Osteoblast (primary cell): ENCODE measurements at places on chromosomes 7 and 10. TPM values are rescaled to one million over a fixed set of nuclear protein-coding genes. Genes with fewer than 3 reads are reported as not detected.

- no peak for DNase-seq
These were observed 66.2 kb downstream of the SORCS1 start for GRCh38 chr10:107098326-107098725.

IGFBP1 gene
- 0.59 and 4.0 TPM in 2 replicates for total RNA-seq

DNA sequence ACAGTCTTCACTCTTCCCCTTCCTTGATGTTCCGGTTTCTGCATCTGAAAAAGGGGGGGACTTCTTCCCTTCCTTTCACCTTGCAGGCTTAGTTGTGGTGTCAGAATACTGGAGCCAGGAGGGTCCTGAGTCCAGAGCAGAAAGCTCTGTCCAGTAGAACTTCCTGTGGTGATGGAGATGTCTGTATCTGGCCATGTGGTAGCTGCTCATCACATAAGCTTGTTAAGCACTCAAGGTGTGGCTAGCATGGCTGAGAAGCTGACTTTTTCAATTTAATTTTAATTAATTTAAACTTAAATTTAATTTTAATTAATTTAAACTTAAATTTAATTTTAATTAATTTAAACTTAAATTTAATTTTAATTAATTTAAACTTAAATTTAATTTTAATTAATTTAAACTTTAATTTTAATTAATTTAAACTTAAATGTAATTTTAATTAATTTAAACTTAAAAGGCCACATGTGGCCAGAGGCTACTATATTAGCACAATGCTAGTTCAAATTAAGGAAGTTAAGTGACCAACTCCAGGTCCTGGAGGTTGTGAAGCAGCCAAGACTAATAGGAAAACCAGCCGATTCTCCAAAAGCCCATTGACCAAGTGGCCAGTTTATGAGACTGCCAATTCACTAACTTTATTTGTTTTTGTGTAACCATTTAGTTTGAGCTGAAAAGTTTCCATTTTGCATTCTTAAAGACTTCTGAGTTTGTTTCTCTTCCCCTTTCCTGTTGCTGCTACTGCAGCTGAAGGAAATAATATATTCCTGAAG lies 16.3 kb downstream of the MSRB2 start:
- no peak for DNase-seq

DNAH11 gene
- total RNA-seq, result under 0.01 and 1.1 TPM in 2 replicates

ARPC1A gene
- 132 and 158 TPM in 2 replicates for total RNA-seq

DNA sequence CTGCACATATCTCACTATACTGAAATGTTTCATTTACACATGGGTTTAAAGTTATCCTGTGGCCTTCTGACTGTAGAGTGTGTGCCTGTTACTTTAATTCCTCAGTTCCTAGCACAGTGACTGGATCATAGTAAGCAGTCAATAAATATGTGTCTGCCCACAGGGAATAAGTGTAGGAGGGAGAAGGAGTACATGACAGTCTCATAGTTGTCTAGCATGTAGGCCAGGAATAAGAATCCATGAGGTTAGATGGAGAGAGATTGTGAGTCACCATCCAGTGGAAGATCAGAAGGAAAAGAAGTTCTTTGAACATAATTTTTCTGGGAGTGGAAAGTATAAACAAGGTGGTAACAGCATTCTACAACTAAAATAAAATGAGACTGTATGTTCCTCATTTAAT lies 36.6 kb upstream of the SEMA3A start:
- DNase-seq, result peak; percentile 45

- DNase-seq, result no peak
These were observed 32.6 kb downstream of the PWWP2B start for GRCh38 chr10:132429281-132430230.

DNA sequence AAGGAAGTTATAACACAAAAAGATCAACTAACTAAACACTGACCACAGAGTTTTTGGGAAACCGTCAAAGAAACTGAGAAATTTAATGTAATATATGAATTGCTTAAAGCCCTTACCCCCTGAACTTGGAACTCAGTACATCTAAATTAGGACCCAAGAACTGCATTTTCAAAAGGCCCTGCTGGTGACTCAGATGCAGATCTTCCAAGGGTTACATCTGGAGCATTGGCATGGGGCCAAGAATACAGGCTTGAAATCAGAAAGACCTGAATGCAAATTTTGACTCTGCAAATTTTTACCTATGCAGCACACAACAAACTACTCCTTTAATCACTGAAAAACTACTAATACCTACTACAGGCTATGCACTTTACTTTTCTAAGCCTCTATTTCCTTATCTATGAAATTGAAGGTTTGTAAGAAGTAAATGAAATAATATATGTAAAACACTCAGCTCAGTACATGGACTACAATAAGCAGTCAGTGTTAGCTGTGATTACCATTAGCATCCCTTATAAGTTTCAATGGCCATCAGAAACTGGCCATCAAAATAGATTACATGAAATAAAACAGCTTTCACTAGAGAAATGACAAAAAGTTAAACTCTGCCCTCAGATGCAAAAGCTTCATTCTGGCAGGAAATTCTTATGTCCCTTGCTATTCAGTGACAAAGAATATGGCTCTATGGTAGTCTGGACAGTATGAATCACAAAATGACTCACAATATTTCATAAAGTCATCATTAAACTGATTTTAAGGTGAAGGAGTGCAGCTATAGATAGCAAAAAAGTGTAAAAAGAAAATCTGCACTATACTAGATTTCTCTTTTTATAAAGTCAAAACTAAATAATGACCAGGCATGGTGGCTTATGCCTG lies 43.6 kb downstream of the NSUN6 start:
- peak; percentile 89 for DNase-seq

MKI67 gene
- total RNA-seq, result 2.5 and 3.5 TPM in 2 replicates

HMX3 gene
- not detected in 2 replicates for total RNA-seq

CALHM3 gene
- not detected in 2 replicates for total RNA-seq

WDR37 gene
- 18.8 and 20.6 TPM in 2 replicates for total RNA-seq

RNF32 gene
- under 0.01 and 0.29 TPM in 2 replicates for total RNA-seq

DNA sequence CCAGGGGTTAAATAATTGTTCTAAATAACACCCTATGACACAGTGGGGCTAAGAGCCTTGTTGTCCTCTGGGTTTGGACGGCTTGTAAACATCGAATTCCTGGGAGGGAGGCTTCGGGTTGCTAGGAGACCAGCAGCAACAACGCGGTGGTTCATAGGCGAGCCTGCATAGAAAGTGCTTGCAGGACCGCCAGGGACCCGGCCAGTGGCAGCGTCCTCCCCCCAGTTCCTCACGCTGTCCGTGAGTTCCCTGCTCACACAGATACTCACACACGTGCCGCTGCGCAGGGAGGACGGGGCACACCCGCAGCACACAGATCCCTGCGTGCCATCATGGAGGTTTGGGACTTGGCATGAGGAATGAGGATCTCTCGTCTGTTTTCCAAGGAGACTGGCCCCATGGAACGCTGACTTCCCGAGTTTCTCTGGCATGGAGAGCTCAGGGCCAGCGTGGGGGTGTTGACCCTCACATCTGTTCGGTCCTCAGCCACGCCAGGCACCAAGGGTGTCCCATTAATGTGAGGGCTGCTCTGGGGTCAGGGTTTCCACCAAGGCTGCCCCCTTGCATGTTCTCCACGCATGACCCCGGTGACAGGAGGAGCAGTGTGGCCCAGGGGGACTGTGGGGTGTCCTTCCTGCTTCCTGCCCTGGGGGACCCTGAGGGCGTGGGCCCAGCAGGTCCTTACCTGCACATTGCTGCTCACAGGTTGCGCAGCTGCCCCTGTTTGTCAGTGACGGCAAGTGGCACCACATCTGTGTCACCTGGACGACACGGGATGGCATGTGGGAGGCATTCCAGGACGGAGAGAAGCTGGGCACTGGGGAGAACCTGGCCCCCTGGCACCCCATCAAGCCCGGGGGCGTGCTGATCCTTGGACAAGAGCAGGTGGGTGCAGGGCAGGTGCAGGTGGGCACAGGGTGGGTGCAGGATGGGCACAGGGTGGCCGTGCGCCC lies 9.7 kb downstream of the NPTX2 start:
- peak; percentile 62 for DNase-seq

- no peak for DNase-seq
These were observed 95.4 kb downstream of the CCDC3 start for GRCh38 chr10:12906051-12906541.

GRCh38 chr10:11678074-11678793 lies 63.9 kb upstream of the ECHDC3 start:
- DNase-seq, result no peak

DNA sequence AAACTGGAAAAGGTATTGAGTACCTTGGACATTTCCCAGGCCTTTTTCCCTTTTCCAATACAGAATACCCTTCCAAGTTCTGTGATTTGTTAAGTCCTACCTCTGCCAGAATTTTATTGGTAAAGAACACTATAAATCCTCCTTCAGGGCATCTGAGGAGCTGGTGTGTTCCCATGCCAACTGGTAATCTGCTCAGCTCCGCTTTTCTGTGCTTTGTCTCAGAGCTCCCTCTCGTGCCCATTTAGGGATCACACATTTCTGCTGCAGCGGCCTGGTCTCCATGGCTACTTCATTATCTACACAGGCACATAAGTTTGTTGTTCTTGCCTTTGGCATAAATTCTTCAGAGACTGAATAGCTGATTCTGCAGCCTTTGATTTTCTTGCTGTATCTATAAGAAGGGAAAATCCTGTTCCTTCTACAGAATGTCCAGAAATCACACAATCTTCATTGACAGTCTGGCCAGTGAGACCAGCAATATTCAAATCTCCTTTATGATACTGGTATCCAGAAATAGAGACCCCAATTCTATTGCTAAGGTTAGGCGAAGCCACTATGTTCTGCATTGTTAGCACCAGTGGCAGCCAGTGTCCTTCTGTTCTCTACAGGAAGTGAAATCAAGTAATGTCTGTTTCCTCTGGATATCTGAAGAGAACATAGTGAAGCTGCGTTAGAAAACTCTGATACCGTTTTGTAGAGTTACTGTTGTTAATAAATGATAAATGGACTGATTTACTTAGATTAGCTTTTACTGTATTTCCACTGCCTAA lies 51.9 kb downstream of the DENND11 start:
- DNase-seq, result peak; percentile 93

DNA sequence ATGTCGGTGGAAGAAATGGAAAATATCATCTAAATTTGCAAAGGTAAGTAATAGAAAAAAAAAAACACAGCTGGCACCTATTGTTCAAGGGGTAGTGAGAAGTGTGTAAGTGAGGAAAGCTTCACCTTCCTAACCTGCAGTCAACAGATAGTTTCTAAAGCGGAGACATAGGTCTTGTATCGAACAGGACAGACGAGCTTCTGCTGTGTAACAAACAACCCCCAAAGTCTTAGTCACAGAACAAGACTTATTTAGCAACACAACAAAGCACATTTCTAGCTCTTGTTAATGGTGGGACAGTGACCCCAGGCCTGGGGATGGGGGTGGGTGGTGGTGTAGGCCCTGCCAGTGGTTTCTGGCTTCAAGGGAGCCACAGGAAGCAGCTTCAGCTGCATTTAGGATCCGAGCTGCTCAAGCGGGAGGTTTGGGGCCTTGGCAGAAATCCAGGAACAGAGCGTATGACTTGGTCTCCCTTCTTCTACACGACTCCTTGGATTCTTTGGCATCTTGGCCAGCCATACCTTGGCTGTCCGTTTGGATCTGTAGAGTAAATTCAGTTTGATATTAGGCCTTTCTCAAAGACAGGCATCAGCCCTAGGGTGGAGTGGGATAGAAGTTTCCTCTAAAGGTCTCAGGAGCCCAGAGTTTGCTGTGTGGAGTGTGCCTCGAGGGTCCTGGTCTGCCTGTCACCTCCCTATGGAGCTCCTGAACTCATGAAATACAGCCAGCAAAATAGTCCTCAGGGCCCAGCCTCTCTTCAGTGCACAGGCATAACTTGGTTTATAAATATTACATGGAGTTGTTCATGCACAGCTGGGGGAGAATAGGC lies 56.9 kb upstream of the SHH start:
- DNase-seq, result no peak

ZP3 gene
- total RNA-seq, result 3.5 and 6.2 TPM in 2 replicates

- no peak for DNase-seq
These were observed 665.1 kb downstream of the CCSER2 start for GRCh38 chr10:84993251-84994035.

DNA sequence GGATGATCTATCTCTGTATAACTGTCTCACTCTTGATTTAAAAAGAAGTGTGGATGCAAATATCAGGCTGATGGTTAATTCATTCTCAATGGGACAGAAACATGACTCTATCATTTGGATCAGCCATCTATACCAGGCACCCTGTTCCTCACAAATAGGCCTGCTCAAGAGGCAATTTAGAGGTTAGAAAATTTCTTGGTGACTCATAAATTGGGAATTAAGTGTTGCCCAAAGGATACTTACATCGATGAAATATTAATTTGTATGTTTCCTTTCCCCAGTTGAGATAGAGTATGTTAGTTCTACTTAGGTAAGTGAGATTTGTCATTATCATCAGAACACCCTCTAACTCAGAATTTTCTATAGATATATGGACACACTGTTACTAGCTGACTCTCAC lies 57.7 kb downstream of the PRSS58 start:
- no peak for DNase-seq

PAXIP1 gene
- 9.4 and 10.5 TPM in 2 replicates for total RNA-seq

SPDYE2B gene
- total RNA-seq, result not detected in 2 replicates

- DNase-seq, result peak; percentile 94
These were observed at the start of gene PTER for GRCh38 chr10:16436758-16437539. TSS of gene PTER (plus strand) at chr10:16437010. CDS start at chr10:16484385, 47,375 bp downstream.

PFKP gene
- 71.6 and 80.0 TPM in 2 replicates for total RNA-seq

C1QL3 gene
- not detected in 2 replicates for total RNA-seq

GRCh38 chr10:79142522-79143309 lies 74.0 kb downstream of the ZMIZ1 start:
- no peak for DNase-seq

CCL26 gene
- total RNA-seq, result 1.1 and 1.5 TPM in 2 replicates

NKX6-2 gene
- not detected in 2 replicates for total RNA-seq

DNA sequence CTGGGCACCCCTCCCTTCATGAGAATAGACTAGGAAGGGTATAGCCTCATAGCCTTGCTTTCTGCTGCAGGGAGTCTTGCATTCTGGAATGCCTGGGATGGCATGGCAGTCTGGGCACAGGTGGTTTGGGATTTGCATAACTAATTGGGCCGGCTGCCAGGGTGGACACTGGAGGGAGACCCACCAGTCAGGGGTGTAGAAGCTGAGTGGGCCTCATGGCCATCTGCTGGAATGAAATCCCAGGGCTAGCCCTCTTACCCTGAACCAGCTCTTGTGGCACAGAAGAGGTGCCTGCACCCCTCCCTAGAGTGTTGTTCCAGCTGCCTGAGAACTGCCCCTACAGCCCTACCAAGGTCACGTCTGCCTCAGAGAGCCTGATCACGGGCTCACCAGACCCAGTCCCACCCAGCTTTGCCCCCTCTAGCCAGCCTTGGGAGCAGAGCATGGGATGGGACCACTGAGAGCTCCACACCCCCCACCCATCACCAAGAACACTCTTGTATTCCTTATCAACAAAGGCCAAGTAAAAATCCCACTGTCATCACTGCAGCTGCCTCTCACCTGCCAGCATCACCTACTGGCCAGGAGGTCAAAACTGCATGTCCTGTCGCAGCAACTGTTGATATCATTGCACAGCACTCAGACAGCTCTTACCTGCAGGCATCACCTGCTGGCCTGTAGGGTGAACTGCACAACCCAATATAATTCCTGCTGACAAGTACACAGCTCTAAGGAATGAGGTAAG lies 148.9 kb downstream of the ZEB1 start:
- DNase-seq, result peak; percentile 62
